ENCODE measurements at places on chromosomes 2 and 18.

GRCh38 chr18:12086677-12087470, 6.8 kb upstream of the ANKRD62 start:
- H3K27me3 ChIP-seq = no peaks in the 10 kb centered on the region
- H3K36me3 ChIP-seq = no peaks in the 10 kb centered on the region
- H3K27ac ChIP-seq = no peak overlapping the region

DNA sequence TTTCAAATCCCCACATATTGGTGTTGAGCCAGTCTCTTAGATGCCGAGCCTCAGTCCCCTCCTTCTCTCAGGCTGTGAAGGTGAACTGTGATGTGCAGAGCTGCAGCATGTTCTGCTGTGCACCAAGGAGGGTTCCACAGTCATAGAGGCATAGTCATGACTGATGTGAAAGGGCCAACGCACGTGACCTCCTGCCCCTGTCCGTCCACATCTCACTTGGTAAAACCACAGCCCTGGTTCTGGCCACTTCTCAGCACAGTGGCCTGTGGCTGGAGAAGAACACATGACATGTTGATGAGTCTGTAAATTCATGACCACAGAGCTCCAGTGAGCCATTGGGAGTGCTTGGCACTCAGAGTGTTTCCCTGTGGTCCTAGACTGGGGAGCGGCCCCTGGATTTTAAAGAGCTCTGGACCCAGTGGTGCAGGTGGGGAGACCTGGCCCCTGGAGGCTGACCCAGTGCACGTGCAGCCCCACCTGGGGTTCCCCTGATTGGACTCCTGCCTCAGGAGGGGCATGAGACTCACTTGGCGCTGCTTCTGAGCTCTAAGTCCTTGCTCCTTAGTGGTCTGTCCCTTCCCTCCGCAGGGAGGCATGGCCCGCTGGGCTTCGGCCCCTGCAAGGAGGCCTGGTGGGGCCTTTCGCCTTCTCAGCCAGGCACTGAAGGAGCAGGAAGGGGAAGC, 25.3 kb downstream of the INPP4A start:
- no peak overlapping the region for H3K4me3 ChIP-seq
- no peaks in the 10 kb centered on the region for H3K27me3 ChIP-seq
- no peak overlapping the region for H3K27ac ChIP-seq

- no peak for DNase-seq
- H3K27ac ChIP-seq = no peak overlapping the region
- peaks cover 4% of the 10 kb centered on the region for H3K36me3 ChIP-seq
- H3K27me3 ChIP-seq = no peaks in the 10 kb centered on the region
- H3K4me3 ChIP-seq = no peak overlapping the region
- H3K4me1 ChIP-seq = peaks cover 2% of the 10 kb centered on the region
Measured at GRCh38 chr2:74863802-74864248, 29.9 kb downstream of the HK2 start.

- no peaks in the 10 kb centered on the region for H3K4me1 ChIP-seq
- H3K36me3 ChIP-seq = no peaks in the 10 kb centered on the region
- H3K4me3 ChIP-seq = no peak overlapping the region
- H3K27me3 ChIP-seq = no peaks in the 10 kb centered on the region
- no peak overlapping the region for H3K27ac ChIP-seq
- no peak for DNase-seq
Measured at GRCh38 chr18:33603454-33603853, 25.4 kb downstream of the ASXL3 start.

DNA sequence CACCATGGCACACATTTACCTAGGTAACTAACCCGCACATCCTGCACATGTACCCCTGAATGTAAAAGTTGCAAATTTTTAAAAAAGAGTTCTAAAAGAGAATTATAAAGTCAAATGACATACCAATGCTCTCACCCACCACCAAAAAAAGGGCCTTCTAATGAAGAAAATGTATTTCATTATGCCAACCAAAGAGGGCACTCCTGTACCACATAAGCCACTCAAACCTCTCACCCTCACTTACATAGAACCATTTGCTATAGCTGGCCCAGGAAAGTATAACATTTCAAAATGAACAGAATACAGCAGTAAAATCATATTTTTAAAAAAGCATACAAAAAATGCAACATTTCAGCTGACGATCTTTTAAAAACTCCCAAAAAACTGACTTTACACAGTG, 241.5 kb upstream of the PKDCC start:
- no peak overlapping the region for H3K4me3 ChIP-seq
- no peaks in the 10 kb centered on the region for H3K36me3 ChIP-seq
- no peaks in the 10 kb centered on the region for H3K4me1 ChIP-seq
- no peak overlapping the region for H3K27ac ChIP-seq
- DNase-seq = no peak

DNA sequence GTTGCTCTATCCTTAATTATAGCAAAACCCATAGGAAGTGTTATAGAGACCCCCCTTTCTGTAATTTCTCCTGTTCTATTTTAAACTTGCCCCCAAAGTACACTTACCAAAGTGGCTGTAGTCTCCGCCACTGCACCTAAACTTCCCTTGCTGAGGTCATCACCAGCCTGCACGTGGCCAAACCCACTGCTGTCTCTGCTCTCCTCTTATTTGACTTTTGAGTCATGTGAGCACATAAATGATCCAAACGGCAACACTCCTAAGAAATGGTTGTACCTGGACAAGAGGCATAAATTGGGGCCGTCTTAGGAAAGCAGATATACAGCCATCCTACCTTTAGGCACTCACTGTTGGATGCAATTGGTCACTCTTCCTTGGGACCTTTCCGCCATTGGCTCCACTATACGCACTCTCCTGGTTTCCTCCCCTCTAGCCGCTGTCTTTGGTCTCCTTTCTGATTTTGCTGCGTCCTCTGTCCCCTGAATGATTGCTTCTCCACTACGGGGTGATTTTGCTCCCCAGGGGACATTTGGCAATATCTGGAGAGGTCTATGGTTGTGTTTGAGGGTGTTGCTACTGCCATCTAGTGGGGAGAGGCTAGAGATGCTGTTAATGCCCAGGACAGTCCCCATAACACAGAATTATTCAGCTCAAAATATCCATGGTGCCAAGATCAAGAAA, 19.2 kb upstream of the IL36G start:
- peak; percentile 77 for DNase-seq
- no peak overlapping the region for H3K27ac ChIP-seq
- H3K36me3 ChIP-seq = no peaks in the 10 kb centered on the region
- no peaks in the 10 kb centered on the region for H3K4me1 ChIP-seq
- no peak overlapping the region for H3K4me3 ChIP-seq

DNA sequence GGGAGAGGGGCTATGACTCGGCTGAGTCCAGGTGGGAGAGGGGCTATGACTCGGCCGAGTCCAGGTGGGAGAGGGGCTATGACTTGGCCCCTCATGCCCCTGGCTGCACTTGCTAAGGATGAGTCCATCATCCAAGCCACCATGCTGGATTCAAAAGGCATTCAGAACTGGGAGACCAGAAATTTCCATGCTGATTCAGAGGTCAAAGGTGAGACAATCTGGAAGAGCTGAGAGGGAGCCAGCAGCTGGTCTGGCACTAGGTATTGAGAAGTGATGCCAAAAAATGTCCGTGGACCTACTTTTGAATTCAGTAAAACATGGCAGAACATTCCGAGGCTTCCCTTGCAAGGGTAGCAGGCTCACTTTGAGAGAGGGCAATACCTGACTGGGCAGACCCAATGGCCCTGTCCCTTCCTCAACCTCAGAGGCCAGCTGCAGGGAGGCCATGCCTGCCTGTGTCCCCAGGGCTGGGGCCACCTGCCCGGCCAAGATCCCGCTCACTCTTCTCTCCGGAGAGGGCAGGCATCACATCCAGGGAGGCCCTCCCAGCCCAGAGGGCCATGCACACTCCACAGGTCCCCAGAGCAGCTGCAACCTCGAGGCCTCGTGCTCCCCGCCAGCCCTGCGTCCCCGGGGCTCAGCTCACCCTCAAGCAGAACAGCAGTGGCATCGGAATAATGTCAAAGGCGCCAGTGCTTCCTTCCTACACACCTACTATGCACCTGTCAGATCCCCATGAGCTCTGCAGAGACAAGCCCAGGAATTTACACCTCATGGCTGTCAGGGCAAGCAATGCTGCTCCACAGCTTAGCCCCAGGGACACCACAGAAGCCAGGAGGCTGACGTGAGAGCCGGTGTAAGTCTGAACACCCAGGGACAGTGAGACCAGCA, 80.2 kb upstream of the GPC1 start:
- DNase-seq = no peak
- no peaks in the 10 kb centered on the region for H3K4me1 ChIP-seq
- no peaks in the 10 kb centered on the region for H3K27me3 ChIP-seq
- H3K4me3 ChIP-seq = no peak overlapping the region
- H3K36me3 ChIP-seq = no peaks in the 10 kb centered on the region

- peaks cover 7% of the 10 kb centered on the region for H3K4me1 ChIP-seq
- no peak overlapping the region for H3K4me3 ChIP-seq
- no peak for DNase-seq
- H3K36me3 ChIP-seq = no peaks in the 10 kb centered on the region
- H3K27ac ChIP-seq = no peak overlapping the region
- H3K27me3 ChIP-seq = peaks cover 21% of the 10 kb centered on the region
Measured at GRCh38 chr2:43631618-43632317, 5.3 kb upstream of the PLEKHH2 start.

DNA sequence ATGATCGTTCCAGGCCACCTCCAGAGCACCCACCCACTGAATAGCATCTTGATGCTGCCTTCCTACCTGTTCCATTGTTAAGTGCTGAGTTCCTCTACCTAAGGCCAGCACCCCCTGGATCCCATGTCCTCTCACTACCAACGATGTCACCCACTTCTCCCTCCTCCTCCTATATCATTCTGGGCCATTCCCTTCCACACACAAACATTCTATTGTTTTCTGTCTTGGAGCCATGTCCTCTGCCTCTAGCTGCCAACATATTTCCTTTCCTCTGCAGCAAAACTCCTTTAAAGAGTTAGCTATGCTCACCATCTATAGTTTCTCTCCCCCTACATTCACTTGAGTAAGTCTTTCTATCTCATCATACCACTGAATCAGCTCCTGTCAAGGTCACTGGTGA, 64.0 kb upstream of the ACKR3 start:
- H3K27me3 ChIP-seq = no peaks in the 10 kb centered on the region
- no peak for DNase-seq
- peaks cover 5% of the 10 kb centered on the region for H3K4me1 ChIP-seq
- no peak overlapping the region for H3K27ac ChIP-seq
- no peaks in the 10 kb centered on the region for H3K36me3 ChIP-seq

GRCh38 chr2:32135409-32135808, 30.3 kb upstream of the SLC30A6 start:
- no peak overlapping the region for H3K27ac ChIP-seq
- H3K4me1 ChIP-seq = no peaks in the 10 kb centered on the region
- DNase-seq = peak; percentile 37
- H3K4me3 ChIP-seq = no peak overlapping the region
- H3K27me3 ChIP-seq = no peaks in the 10 kb centered on the region
- H3K36me3 ChIP-seq = peaks cover 47% of the 10 kb centered on the region

DNA sequence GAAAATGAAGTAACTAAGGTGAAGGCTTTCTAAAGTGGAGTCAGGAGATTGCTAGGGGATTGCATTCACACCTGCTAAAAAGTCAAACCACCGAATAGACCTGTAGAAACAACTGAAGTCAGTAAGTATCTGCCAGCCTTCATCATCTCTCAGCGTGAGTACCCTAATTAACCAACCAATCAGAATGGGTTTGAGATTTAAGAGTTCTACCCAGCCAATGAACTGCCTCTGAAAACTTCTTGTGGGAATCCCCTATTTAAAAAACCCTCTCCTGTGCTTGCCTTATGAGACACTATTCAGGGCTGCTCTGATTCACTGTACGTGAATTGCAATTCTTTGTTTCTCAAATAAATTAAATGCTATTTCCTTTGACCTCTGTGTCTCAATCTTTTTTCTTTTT, 3.4 kb upstream of the FAM161A start:
- H3K4me3 ChIP-seq = no peak overlapping the region
- peaks cover 14% of the 10 kb centered on the region for H3K4me1 ChIP-seq
- H3K27me3 ChIP-seq = no peaks in the 10 kb centered on the region
- no peaks in the 10 kb centered on the region for H3K36me3 ChIP-seq

DNA sequence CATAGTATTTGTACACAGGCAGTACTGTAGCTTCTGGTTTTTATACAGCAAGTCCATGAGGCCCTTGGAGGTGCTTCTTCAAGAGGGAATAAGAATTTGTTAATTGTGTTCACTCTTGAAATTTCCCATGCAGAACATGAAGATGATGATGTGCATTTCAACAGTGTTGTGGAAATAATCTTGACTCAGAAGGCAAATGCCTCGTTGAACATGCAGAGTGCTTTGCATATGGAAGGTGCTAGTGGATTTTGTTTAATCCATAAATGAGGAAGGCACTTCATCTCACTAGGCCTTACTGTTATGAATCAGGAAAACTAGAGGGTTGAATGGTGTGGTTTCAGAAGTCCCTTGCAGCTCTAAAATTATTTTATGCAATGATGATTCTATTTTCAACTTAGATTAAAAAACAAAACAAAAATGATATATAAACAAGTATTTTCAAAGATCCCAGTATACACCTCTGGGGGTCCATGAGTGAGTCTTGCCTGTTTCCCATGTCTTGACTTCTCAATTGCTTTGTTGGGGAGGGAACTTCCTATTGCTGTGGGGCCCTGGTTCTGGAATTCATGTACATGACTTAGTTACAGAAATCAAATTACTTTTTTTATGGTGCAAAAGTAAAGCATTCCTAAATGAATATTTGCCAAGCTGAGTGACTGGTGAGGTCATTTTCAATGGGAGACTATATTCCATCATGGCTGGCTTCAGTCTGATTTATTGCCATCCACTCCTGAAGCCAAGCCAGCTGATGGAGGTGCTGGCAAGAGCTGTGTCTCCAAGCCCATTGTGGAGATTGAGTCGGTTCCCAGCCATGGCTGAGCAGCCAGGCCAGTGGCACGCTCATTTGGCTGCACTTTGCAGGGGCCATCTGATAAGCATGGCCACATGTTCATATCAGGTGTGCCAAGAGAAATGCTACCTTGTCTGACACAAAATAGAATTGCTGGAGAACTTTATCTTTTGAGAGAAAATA, 56.5 kb downstream of the MGAT5 start:
- no peak for DNase-seq
- H3K4me1 ChIP-seq = peaks cover 36% of the 10 kb centered on the region
- no peak overlapping the region for H3K4me3 ChIP-seq
- no peaks in the 10 kb centered on the region for H3K27me3 ChIP-seq
- peaks cover 5% of the 10 kb centered on the region for H3K36me3 ChIP-seq

GRCh38 chr18:38035193-38035592, 469.6 kb upstream of the CELF4 start:
- H3K27ac ChIP-seq = no peak overlapping the region
- H3K36me3 ChIP-seq = no peaks in the 10 kb centered on the region
- no peak overlapping the region for H3K4me3 ChIP-seq
